ENCODE measurements at places on chromosomes 12 and 14.

DNA sequence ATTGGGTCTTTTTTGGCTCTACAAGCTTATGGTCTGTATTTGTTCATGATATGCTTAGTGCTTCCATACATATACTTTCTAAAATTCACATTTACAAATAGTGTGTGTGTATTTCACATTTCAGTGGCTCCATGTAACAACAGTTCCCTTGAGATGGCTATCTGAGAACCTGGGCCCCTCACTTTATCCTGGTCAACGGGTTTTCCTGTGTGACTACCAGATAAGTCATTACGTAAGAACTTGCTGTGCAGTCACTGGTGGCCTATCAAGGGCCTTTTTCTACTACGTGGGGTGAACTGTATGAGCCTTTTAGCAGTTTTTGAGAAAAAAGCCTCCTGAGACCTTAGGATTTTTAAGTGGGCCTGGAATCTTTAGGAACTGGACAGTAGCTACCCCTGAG, 454.1 kb downstream of the PCNX1 start:
- DNase-seq, result no peak

GRCh38 chr14:103746701-103747100, 31.1 kb downstream of the ZFYVE21 start:
- no peak for DNase-seq

GRCh38 chr12:131980263-131980662, 30.5 kb downstream of the EP400 start:
- no peak for DNase-seq

- DNase-seq, result no peak
Observed at GRCh38 chr12:122862872-122863701, 27.8 kb downstream of the HIP1R start.

DNA sequence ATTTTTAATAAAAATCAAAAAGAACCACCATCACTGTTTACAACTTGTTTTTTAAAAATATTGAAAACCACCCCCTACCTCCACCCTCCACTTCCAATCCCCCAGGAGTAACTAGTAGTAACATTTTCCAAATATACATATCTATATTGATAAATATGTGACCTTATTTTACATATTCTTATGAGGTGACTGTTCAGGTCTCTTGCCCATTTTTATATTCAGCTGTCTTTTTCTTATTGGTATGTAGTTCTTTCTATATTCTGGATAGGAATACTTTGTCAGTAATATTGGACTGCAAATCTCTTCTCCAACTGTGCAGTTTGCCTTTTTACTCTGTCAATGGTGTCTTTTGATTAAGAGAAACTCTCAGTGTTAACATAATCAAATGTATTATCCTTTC, 59.0 kb upstream of the EIF5 start:
- no peak for DNase-seq

GRCh38 chr12:131287015-131287937, 333.6 kb downstream of the ADGRD1 start:
- DNase-seq, result no peak

DNA sequence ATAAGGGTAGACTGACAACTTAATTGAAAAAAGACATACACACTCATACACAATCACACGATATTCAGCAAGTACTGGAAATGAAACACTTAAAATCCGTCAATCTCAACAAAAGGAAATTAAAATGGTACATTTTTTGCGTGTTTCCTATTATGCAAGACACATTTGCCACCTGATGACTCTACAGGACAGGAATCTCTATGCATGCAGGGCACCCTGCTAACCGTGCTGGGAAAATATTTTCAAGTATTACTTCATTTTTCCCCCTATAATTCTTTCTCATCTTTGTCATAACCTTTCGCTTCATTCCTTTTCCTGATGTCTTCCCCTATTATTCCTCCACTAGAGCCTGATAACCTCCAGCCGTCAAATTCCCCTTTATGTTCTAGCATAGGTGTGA, 150.2 kb downstream of the TMEM132D start:
- DNase-seq, result no peak

GRCh38 chr14:85516239-85517113, 13.5 kb upstream of the FLRT2 start:
- DNase-seq, result peak; percentile 85

GRCh38 chr12:92786045-92786444, 83.3 kb downstream of the PLEKHG7 start:
- no peak for DNase-seq

DNA sequence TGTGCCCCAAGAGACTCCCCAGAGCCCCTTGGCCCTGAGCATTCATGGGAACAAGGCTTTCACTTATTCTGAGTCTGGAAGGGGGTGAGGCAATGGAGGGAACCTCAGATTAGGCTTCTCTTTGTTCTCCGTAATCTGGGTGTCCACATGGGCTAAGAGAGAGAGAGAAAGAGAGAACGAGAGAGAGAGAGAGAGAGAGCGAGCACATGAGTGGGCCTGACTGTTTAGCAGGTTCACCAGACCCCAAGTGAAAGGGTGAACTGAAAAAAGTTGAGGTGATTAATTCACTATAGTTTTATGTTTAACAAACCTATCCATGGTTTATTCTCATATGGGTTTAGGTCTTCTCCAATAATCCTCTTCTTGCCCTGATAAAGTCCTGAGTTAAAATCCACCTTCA, 183.4 kb upstream of the VASH1 start:
- no peak for DNase-seq

DNA sequence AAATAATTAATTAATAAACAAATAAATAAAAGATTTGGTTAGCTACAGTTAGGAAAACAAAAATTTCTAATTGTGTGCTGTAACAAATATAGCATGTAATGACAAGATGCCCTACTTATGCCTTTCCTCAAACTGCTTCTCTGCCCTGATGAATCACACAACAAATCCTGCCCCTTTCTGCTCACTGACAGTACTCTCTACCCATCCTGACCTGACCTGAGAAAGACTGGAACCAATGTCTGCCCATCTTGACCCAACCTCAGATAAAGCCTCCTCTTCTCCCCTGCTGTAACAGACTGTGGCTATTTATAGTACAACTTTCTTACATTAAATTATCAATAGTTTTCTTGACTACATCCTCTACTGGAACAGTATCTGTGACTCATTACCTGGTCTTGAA, 43.7 kb downstream of the PPP1R13B start:
- DNase-seq, result no peak

GRCh38 chr14:68104518-68104917, 284.9 kb downstream of the RAD51B start:
- DNase-seq, result no peak

DNA sequence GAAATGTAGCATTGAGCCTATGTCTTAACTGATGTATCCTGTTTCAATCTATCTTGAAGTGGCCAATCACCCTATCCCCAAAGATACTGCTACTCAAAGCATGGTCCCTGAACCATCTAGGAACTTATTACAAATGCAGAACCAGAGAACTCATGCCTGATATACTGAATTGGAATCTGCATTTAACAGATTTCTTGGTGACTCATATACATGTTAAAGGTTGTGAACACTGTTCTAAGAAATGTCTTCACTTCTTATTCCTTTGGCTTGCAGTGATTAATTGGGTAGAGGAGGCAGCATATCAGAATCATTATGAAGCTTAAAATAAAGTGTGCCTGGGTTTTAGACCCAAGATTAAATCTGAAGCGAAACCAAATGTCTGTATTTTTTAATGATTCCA, 795.6 kb downstream of the DIO2 start:
- no peak for DNase-seq

- peak; percentile 56 for DNase-seq
Observed at GRCh38 chr14:55188686-55189295, 2.6 kb downstream of the DLGAP5 start.

- no peak for DNase-seq
Observed at GRCh38 chr12:106317406-106318082, 15.0 kb downstream of the TCP11L2 start.

GRCh38 chr12:10701131-10701681, 21.9 kb downstream of the YBX3 start:
- DNase-seq, result no peak

Data from endothelial cell of umbilical vein (primary cell).